Fibroblast of the aortic adventitia (primary cell): ENCODE measurements at places on chromosomes 5 and 9. TPM values are rescaled to one million over a fixed set of nuclear protein-coding genes. Genes with fewer than 3 reads are reported as not detected.

LMX1B gene
- not detected in 2 replicates for total RNA-seq

MAMDC2 gene
- total RNA-seq, result 0.45 and 2.8 TPM in 2 replicates

TLN1 gene
- 287 and 513 TPM in 2 replicates for total RNA-seq

RPL37 gene
- total RNA-seq, result 164 and 642 TPM in 2 replicates

TMC1 gene
- 0.36 and 0.49 TPM in 2 replicates for total RNA-seq

CDX1 gene
- total RNA-seq, result 0.18 and 0.65 TPM in 2 replicates

IL17B gene
- not detected in 2 replicates for total RNA-seq
